ENCODE measurements at places on chromosomes 3 and 15.

DNA sequence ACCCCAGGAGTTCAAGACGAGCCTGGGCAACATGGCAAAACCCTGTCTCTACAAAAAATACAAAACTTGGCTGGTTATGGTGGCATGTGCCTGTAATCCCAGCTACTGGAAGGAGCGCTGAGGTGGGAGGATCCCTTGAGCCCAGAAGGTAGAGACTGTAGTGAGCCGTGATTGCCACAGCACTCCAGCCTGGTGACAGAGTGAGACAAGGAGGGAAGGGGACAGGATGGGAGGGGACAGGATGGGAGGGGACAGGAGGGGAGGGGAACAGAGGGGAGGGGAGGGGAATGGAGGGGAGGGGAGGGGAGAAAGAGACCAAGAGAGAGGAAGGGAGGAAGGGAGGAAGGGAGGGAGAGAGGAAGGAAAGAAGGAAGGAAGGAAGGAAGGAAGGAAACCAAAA is 11.0 kb downstream of the COLQ start:
- no peak for DNase-seq

GRCh38 chr3:4358273-4358672 is 55.1 kb downstream of the SETMAR start:
- DNase-seq, result no peak

DNA sequence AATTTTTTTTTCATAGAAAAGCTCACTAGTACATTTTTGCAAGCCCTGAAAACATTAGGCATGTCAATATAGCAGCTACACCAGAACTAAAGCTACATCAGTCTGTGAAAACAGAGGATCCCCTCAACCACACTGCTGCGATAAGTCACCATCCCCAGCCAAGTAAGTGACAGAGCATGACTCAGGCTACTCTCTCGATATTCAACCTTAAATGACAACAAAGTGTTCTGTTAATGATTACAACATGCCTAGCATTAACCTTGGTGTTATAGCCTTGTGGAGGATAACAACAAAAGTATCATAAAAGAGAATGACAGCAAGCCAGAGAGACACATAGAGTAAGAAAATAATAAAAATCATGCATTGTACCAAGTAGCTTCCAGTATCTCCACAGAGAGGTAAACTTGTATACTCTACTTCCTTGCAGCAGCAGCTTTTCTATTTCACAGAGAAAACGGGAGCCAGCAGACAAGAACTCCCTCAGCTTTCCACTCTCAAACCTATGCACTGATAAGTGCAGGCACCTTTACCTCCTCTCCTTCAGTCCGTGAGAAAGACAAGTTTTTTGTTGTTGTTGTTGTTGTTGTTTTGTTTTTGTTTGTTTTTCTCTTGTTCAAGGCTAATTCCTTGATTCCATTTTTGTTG is 76.6 kb downstream of the GBE1 start:
- no peak for DNase-seq

GRCh38 chr3:108527109-108527508 is 16.7 kb upstream of the MYH15 start:
- no peak for DNase-seq

DNA sequence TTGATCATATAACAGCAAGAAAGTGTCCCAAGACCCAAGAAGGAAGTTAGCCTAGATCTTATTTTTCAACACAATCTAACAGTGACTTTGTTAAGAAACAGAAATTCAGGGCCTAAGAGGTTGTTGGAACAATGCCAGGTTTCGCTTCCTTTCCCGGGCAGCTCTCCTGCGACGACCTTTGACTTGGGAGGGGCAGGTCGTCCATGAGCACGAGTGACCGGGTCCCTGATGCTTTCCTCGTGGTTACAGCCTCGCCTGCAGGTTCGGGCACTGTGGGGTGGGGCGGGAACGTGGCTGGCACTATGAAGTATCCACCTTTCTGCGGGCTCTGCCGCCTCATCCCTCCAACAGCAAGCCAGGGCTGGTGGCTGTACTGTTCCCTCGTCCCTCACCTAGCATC is 90.1 kb upstream of the RGMA start:
- DNase-seq, result no peak

DNA sequence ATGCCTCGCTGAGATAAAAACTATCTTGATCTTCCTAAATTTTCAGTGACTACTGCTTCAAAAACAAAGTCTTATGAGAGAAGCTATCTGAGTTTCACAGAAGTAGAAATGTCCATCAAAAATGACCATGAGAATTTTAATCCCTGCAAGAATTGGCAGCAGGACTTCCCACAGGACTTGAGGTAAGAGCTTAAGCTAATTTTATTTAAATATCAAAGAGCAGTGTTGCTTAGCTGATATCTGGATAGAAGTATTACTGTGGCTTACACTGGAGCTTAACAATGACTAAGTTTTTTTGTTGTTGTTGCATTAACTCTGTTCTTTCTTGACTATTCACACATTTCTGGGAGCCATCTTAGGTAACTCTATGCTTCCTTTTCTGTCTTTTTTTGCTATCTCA is 60.8 kb upstream of the EPHA3 start:
- DNase-seq, result no peak

Measured in DMS153 (cell line).